ENCODE measurements at places on chromosomes 4 and X. TPM values are rescaled to one million over a fixed set of nuclear protein-coding genes. Genes with fewer than 3 reads are reported as not detected.

- DNase-seq: no peak
Measured at GRCh38 chrX:131063613-131064012, 5.5 kb downstream of the ARHGAP36 start.

- no peak for DNase-seq
Measured at GRCh38 chr4:164856396-164856795, 20.6 kb upstream of the APELA start.

DNA sequence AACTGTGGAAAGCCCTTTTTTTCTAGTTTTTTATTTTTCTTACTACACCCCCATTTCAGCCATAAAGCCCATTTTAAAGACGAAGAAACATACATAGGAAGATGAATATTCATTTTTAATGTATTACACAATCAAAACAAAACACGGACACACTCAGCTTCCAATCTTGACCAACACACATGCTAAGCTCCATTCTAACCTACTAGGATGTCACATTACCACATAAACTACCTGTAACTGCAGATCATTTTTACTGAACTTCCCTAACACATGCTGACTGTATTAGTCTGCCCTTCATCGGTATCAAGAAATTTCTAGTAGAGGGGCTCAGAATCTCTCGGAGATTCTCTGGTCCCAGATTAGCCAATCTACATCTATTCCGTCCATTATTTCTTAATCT is 1.8 kb downstream of the CCNI start:
- no peak for DNase-seq

The TBC1D8B gene
- polyA plus RNA-seq: 0.13 TPM

GRCh38 chr4:137536789-137537561 is 4.7 kb upstream of the PCDH18 start:
- DNase-seq: no peak

Measured in naive thymus-derived CD8-positive, alpha-beta T cell (primary cell).